DND-41 (cell line): ENCODE measurements at places on chromosomes 12 and 14.

- DNase-seq: no peak
- peaks cover 10% of the 10 kb centered on the region for H3K4me1 ChIP-seq
- H3K27ac ChIP-seq: no peak overlapping the region
- H3K4me3 ChIP-seq: no peak overlapping the region
- no peaks in the 10 kb centered on the region for H3K27me3 ChIP-seq
- peaks cover 4% of the 10 kb centered on the region; the same call in 1 of the 2 replicates for H3K36me3 ChIP-seq
Measured at GRCh38 chr12:46207644-46208043, 61.2 kb downstream of the SLC38A1 start.

DNA sequence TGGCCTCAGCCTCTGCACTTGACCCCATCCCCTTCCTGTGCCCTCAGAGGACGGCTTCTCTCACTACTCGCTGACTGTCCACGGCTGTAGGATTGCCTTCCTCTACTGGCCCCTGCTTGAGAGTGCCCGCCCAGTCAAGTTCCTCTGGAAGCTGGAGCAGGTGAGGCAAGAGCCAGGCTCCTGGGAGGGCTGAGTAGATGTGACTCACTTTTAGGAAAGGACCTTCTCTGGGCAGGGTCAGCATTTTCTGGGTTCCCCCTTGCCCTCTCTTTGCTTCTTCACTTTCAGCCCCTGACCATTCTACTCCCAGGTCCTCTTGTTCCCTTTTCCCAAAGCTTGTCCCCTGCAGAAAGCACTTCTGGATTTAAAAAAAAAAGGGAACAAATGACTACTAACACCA lies 7.7 kb downstream of the CLSTN3 start:
- no peak for DNase-seq
- H3K27me3 ChIP-seq: no peaks in the 10 kb centered on the region
- no peaks in the 10 kb centered on the region for H3K4me1 ChIP-seq
- H3K36me3 ChIP-seq: peaks cover 68% of the 10 kb centered on the region

DNA sequence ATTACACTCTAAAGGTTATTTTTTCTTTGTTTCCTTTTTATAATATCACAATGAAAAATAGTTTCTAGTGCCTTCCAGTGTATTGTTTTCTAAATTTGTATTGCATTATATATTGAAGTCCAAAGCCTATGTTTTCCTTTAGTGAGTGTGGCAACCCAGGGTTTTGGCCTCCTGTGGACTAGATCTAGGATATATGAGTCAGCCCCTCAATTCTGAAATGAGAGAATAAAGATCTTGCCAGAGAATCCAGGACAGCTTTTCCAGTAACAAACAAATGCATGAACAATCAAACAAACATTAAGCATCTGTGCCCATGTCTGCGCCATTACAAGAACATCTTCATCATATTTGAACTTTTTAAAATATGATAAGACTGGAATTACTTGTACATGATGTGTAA lies 70.7 kb upstream of the SSTR1 start:
- H3K36me3 ChIP-seq: no peaks in the 10 kb centered on the region
- no peak for DNase-seq
- H3K27me3 ChIP-seq: no peaks in the 10 kb centered on the region
- H3K27ac ChIP-seq: no peak overlapping the region
- no peak overlapping the region for H3K4me3 ChIP-seq
- H3K4me1 ChIP-seq: no peaks in the 10 kb centered on the region

DNA sequence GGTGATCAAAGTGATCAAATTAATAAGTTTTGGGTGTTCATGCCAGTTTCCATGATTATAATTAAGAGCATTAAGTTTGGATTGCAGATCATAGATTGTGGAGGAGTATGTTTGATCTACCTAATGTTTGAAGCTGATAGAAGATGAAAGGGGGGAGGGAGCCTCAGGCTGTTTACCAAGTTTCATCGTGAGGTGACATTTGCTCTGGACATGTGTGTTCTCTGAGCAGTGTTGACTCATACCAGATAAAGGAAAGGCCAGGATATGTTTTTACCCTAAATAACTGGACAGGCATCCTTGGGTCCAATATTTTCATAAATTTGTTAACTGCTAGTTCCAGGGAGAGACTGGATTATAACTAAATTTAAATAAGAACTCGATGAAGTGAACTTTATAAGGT lies 3.5 kb upstream of the SEL1L start:
- no peak overlapping the region for H3K27ac ChIP-seq
- no peaks in the 10 kb centered on the region for H3K27me3 ChIP-seq
- H3K4me1 ChIP-seq: peaks cover 19% of the 10 kb centered on the region

GRCh38 chr12:6273541-6274230 lies 36.8 kb upstream of the PLEKHG6 start:
- H3K27me3 ChIP-seq: peaks cover 30% of the 10 kb centered on the region
- no peak overlapping the region for H3K27ac ChIP-seq
- H3K4me3 ChIP-seq: no peak overlapping the region
- H3K36me3 ChIP-seq: no peaks in the 10 kb centered on the region
